ENCODE measurements at places on chromosomes 12 and 14.

DNA sequence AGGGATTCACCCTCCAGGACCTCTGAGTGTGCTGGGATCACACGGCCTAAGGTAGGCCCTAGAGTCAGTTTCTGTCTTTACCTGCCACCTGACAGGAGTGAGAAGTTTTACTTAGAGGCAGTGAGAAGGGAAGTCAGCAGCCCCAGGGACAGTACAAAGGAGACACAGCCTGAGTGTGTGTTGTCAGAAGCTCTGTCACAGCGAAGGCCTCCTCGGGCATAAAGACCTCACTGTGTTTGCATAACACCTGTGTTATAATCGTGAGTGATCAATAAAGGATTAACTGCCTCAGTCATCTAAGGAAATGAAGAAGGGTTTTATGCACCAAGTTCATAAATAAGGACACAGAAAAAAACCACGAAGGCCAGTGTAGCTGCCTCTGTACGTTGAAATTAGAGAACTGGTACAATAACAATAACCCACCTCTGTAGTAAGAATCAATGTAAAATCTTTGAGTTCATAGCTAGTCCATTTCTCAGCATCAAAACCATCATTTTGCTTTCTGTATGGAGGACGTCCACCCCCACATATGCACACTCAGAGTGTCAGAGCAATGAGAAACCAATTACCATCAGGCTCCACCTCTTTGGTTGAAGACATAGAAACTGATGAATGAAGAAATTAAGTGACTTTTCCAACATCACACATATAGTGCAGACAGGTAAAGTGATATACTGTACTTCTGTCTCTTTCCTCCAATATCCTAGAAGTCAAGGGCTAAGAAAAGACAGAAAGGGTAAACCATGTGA lies 159.3 kb downstream of the DAD1 start:
- DNase-seq: no peak

DNA sequence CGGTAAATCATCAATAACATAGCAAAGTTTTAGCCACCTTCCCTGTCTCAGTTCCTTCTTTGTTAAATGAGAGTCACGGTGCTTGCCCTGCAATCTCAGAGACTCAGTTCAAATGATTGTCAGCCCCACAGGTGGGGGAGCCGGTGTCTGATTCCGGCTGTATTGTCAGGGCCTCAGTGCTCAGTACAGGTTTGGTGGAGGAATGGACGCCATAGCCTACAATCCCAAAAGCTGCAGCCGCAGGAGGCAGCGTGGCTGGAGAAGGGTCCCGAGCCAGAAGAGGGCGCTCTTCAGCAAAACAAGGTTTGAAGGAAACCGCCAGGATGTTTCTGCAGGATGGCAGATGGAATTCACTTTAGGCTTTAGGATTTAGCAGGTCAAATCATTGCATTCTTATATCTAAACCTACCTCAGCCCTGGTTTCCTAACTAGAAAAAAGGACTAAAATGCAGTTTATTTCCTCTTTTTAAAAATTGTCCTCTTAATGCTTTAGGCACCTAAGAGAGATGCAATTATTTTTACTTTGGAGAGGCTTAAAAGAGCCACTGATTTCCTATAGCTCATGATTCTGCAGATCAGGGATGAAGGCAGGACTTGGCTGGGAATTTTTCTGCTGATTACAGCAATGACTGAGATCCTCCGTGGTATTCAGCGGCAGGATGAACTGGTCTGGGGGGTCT lies 29.2 kb downstream of the FOS start:
- DNase-seq: peak; percentile 83

GRCh38 chr14:68603533-68604360 lies 189.1 kb downstream of the ZFP36L1 start:
- no peak for DNase-seq

DNA sequence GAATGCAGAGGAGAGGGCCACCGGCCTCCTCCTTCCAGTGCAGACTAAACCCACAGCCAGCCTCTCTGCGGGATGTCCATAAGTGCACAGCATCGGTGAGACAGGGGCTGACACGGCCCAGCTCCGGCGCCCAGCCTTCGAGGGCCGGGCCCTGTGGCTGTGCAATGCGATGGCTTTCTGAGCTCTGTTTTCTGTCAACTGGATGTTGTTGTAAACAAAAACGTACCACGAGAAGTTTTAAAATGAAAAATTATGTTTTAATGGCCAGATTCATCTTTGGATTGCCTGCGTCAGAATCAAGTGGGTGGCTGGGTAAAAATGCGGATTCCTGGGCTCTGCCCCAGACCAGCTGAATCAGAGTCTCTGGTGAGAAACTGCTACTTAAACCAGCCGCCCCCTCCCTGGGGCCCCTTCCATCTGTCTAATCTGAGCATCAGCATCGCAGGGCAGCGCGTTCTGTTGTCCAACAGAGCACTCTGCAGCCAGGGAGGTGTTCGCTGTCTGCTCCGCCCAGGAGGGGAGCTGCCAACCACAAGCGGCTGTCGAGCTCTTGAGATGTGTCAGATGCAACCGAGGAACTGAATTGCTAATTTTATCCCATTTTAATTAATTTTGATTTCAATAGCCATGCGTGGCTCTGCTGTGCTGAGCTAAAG lies 133.4 kb downstream of the RFLNA start:
- peak; percentile 44 for DNase-seq

DNA sequence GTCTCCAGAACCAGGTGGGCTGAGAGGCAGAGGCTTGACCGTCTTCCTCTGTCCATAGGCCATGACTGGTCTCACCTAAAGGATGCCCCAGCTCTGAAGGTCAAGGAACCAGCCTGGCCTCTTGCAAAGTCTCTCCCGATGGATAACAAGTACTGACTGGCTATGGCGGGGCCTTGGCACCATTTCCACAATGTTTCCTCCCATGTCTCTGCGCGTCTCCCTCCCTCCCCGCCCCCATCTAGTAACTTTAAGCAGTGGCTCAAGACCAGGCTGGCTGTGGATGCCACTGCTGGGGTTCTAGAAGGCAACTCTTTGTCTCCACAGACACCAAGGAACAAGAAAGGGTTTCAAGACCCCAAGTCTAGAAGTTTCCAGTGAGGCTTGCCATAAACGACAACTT lies 275.5 kb downstream of the DPF3 start:
- DNase-seq: no peak

DNA sequence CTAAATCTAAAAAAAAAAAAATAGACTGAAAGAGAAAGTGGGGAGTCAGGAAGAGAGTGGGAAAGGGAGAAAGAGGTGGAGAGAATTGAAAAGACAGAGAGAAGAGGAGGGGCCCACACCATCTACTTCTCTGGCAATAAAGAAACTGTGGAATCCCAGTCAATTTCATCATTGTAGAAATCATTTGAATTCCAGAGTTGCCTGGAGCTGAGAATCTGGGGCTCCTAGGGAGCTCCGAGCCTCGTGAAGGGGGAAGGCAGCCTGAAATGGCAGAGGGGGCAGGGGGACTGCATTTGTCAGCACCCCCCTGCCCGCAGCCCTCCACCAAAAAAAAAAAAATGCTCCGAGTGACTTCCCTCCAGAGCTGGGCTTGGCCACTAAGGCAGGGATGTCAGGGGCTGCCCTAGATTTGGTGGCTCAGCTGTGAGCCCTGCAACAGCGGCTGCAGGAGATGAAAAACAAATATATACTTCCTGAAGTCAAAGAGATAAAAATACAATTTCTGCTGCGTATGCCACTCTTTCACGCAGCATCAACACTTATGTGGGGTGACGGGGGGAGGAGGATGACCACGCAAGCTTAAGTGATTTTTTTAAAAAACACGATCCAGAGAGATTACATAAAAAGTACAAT lies 80.5 kb downstream of the BCL11B start:
- no peak for DNase-seq

- no peak for DNase-seq
These were observed 1.4 kb downstream of the FIGNL2 start for GRCh38 chr12:51846911-51847642.

GRCh38 chr14:99727096-99727870 lies 43.2 kb downstream of the CYP46A1 start:
- no peak for DNase-seq

DNA sequence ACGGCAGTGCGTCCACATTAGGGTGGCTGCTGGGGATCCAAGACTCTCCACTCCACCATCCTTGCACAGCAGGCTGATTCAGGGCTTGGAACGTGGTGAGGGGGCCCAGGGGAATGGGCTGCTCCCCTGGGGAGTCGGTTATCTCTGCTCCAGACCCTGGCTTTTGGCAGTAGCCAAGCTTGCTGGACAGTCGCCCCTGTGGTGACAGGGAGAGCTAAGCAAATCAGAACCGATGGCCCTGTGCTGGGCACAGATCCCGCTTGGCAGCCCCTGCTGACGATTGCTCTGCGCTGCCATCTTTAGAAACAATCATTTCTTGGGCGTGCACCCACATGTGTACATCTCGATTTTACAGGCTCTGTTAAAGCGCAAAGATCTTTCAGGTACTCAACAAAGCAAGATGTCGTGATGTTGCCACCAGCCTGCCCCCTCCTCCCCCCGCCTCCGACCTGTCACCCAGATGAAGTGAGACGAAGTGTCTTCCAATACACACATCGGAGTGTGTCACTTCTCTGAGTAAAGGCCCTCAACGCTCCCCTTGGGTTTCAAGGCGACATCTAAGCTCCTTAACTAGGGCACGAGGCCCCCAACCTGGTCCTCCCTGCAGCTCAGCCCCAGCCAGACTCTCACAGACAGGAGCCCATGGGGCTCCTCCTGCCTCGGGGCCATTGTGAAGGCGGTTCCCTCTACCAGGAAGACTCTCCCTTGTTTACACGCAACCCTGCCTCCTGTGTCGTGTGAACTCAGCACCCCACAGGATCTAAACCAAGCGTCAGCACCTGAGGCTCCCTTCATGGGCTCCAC lies 55.6 kb downstream of the PITPNM2 start:
- no peak for DNase-seq

GRCh38 chr12:6534945-6535696 lies 804 bp downstream of the GAPDH start:
- DNase-seq: peak; percentile 50
